ENCODE measurements at places on chromosomes 7 and 10. TPM values are rescaled to one million over a fixed set of nuclear protein-coding genes. Genes with fewer than 3 reads are reported as not detected.

DNA sequence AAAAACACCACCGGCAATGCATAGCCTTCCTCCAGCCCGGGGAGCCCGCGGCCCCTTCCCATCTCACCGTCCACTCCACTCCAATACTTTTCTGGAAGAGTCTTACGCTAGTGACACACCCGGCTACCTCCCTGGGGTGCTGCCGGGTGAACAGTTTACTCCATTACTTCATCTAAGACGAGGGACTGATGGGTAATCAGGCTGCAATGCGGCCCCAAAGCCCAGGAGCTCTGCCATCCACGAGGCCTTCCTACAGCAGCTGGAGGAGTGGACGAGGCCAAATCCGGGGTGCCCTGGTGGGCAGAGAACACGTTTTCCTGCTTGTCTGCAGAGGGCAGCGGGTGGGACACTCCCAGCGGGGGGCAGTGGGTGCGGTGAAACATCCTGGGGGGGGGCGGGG is 356.2 kb upstream of the SHH start:
- no peak for DNase-seq

DNA sequence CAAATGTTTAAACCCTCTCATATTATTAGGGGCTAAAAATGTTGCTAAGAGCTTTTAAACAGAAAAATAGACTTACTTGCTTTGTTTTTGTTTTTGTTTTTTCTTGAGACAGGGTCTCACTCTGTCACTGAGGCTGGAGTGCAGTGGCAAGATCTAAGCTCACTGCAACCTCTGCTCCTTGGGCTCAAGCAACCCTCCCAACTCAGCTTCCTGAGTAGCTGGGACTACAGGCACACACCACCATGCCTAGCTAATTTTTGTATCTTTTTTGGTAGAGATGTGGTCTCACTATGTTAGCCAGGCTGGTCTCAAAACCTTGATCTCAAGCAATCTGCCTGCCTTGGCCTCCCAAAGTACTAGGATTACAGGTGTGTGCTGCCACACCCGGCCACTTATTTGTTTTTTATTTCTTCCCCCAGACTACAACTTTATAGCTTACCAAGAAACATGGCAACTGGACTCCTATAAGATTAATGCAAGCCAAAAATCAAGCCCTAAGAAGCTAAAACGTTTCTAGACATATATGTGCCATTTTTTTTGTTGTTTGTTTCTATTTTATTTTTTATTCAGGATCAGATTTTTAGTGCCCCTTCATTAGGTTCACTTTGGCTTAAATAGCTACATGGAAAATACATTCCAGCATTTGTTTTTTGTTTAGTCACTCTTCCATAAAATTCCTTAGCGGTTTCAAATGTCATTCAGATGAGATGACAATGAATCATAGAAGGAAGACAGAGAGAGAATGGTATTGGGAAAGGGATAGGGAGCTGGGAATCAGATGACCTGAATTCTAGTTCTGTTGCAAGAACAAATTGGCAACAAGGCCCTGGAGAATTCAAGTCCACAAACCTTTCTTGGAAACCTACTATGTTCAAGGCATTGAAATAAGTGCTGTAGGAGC is 163.4 kb upstream of the MKLN1 start:
- DNase-seq = peak; percentile 96

DNA sequence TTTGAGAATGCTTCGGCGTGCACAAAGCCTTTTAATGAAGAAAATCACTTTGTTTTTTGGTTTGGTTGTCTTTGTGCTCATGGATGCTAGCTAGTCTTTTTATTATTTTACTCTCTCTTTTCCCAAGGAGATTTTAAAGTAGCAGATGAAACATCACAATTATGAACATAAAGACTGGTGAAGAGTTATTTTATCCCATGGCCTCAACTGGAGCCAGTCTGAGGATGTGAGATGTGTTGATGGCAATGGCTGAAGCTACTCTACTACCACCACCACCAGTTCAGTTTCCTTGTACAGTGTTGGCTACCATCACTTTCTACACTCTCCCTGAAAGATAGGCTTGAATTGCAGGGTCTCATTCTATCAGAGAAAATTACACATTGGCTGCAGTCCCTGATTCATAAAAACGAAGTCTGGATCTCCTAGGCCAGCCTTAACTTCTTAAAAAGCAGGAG is 494 bp upstream of the HERC4 start:
- DNase-seq = no peak

DNA sequence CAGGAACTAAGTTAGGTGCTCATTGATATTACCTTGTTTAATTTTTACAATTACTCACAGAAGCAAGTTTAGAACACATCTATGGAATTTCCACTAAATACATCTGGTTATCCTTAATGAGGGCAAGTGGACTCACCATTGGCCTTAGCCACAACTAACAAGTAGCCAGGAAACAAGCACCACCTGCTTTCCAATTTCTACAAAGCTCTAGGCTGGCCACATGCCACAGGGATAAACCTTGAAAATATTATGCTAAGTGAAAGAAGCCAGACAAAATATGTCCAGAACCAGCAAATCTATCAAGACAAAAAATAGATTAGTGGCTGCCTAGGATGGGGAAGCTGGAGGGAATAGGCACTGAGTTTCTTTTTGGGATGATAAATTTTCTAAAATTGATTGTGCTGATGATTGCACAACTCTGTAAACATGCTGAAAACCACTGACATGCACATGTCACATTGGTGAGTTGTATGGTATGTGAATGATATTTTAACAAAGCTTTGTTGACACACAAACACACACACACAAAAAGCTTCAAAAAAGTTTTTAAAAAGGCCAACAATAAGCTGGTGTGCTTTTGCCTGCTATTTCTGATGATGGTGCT is 179.4 kb downstream of the CPEB3 start:
- DNase-seq = no peak

Gene FKBP6
- not detected for total RNA-seq

All from SK-MEL-5 (cell line).